ENCODE measurements at places on chromosomes 16 and 17.

- peak; percentile 70 for DNase-seq
These were observed 19.1 kb downstream of the NGFR start for GRCh38 chr17:49514071-49514721.

DNA sequence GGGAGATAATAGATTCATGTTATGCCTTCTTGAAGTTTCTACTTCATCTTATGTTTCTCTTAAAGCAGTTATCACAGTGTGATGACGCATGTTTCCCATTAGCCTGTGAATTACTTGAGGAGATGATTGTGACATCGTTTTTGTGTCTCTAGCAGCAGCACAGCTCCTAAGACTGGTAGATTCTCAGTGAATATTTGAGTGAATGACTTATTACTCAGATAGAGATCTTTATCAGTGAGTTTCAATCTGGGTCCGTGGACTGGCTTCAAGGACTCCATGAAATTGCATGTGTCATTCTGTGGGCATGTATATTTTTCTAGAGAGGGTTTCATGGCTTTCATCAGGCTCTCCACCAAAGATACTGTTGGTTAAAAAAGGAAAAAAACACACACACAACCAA lies 29.9 kb downstream of the YPEL2 start:
- no peak for DNase-seq

DNA sequence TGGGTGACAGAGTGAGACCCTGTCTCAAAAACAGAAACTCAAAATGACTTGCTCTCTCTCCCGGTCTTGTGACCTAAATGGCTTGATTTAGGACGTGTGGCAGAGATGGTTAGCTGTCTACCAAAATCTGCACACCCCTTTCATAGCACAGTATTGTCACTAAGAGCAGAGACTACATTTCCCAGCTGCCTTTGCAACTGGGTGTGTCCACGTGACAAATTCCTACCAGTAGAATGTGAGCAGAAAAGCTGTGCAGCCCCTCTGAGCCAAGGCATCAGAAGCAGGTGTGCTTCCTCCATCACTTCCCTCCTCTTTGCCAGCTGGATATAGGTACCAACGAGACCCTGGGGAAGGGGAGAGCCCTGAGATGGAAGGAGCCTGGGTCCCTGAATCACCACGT lies 25.5 kb downstream of the GPR142 start:
- DNase-seq = no peak

GRCh38 chr17:78501241-78502036 lies 75.8 kb downstream of the DNAH17 start:
- no peak for DNase-seq

- DNase-seq = peak; percentile 12
These were observed 32.0 kb downstream of the COTL1 start for GRCh38 chr16:84585886-84586285.

DNA sequence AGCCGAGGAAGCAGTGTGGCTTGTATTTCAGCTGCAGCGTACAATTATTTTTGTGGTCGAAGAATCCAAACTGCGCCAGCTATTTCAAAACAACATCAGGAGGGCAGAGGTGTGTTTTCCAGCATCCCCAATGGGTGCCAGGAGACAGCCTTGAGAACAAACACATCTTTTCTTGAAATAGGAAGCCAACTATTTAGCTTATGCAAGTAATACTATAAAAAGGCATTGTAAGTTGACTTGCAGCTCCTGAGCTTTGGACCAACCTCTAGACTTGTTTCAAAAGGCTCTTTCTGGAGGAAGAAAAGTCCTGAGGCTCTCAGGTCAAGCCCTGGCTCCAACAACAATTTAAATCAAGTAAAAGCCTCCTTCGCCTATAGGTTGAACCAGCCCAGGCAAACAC lies 86.6 kb upstream of the HNF1B start:
- DNase-seq = no peak

Data from WERI-Rb-1 (cell line).